ENCODE measurements at places on chromosomes 4 and X. TPM values are rescaled to one million over a fixed set of nuclear protein-coding genes. Genes with fewer than 3 reads are reported as not detected.

Gene IQSEC2
- total RNA-seq, result 18.8 TPM

Gene F11
- not detected for total RNA-seq

Gene ESX1
- not detected for total RNA-seq

Gene PCDH19
- under 0.01 TPM for total RNA-seq

Gene TGIF2LX
- total RNA-seq, result not detected

Gene RAB9B
- total RNA-seq, result not detected

Gene PDLIM3
- 15.9 TPM for total RNA-seq

Gene IL21
- total RNA-seq, result not detected

Gene CFAP47
- not detected for total RNA-seq

Gene GCNA
- total RNA-seq, result 0.26 TPM

Gene SPATA18
- total RNA-seq, result 5.9 TPM

Gene SSX4B
- total RNA-seq, result not detected

Gene HUWE1
- 76.0 TPM for total RNA-seq

Gene C4orf17
- not detected for total RNA-seq

Gene HPGDS
- total RNA-seq, result not detected

Gene RTL9
- total RNA-seq, result 0.39 TPM
